Panc1 (cell line): ENCODE measurements at places on chromosomes 2 and 18. TPM values are rescaled to one million over a fixed set of nuclear protein-coding genes. Genes with fewer than 3 reads are reported as not detected.

DNA sequence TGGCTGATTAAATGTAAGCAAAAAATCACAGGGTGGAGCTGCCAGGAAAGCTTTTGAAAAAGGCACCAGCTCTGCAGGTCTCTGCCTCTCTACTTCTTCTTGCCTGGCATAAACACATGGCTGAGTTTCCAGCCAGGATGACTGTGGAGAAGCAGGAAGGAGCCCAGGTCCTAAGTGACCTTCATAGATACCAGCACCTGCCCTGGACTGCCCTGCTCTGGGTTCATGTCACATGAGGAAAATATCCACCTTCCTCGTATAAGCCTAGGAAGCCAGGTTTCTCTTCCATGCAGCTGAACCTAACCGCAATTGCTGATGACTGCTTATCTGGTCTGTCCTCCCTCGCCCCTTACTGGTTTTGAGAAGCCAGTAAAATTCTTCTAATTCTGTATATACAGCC, 47.8 kb upstream of the CREB1 start:
- H3K4me3 ChIP-seq, result no peak overlapping the region
- DNase-seq, result no peak
- H3K27me3 ChIP-seq, result no peaks in the 10 kb centered on the region
- H3K4me1 ChIP-seq, result no peaks in the 10 kb centered on the region; the same call in 1 of the 2 replicates

DNA sequence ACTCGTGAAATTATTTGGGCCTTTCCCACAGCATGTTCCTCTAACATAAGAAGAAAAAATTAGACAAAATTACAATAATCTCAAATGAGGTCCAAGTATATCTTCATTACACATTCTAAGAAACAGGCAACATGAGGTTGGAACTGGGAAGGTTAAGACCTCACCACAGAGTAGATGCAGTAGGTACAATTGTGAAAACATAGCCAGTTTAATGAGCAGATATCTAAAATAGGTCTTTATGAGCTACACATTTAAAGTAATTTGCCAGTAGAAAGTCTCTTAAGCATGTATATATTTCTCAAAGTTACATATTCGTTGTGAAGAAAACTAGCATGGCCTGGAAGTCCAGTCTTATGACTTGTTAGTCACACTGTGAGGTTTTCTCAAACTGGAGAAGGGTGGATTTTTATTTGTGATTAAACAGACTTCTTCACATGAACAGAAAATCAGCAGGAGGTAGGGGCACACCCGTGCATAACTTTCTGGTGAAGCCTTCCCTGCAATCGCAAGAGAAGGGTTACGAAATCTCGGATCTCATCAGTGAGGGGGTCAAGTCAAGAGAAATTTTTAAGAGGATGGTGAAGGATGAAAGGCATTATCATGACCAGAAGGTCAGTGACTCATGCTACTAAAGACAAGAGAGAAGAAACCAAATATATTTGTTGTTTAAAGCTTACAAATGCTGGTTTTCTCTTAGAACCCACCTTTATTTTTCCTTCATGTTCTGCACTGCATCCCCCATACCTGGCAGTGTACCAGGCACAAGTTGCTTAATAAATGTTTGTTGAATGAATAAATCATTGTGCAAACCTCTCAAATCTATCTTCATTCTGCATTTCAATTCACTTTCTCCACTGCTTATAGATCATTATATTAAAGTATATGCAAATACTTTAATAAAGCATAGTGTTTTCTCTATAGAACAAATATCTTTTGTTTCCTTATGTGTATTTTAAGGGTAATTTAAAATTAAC, 5.1 kb upstream of the RAB27B start:
- peak; percentile 79 for DNase-seq
- H3K27ac ChIP-seq, result no peak overlapping the region
- no peaks in the 10 kb centered on the region for H3K27me3 ChIP-seq
- no peaks in the 10 kb centered on the region for H3K36me3 ChIP-seq
- H3K4me1 ChIP-seq, result no peaks in the 10 kb centered on the region

- no peak for DNase-seq
- no peak overlapping the region for H3K4me3 ChIP-seq
- no peaks in the 10 kb centered on the region for H3K36me3 ChIP-seq
- H3K4me1 ChIP-seq, result no peaks in the 10 kb centered on the region
- H3K27me3 ChIP-seq, result peaks cover 3% of the 10 kb centered on the region; the same call in 1 of the 2 replicates
Measured at GRCh38 chr2:99644419-99644787, 154.6 kb upstream of the REV1 start.

- H3K27me3 ChIP-seq, result no peaks in the 10 kb centered on the region
- no peaks in the 10 kb centered on the region for H3K4me1 ChIP-seq
- no peaks in the 10 kb centered on the region for H3K36me3 ChIP-seq
Measured at GRCh38 chr2:161905389-161906046, 168.5 kb downstream of the DPP4 start.

DNA sequence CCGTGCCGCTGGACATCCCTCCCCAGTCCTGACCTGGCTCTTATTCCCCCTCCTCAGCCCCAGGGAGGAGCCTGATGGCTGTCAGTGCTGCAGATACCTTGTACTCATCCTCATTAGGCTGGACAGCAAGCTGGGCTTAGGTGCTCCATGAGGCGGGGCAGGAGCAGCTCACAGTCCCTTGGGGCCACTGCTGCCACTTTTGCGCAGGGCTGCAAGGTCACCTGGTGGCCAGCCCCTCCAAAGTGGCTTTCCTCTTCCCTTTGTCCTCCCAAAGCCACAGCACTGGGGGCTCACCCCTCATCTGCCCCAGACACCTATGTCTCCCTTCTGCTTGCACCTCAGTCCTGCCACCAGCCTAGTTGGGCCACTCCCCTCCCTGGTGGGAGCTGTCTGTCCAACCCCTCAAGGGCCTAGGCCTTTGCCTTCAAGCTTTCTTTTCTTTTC, 60.8 kb downstream of the FAM168B start:
- H3K27me3 ChIP-seq, result no peaks in the 10 kb centered on the region
- no peaks in the 10 kb centered on the region for H3K4me1 ChIP-seq
- H3K4me3 ChIP-seq, result no peak overlapping the region

GRCh38 chr18:11689669-11690565, 853 bp downstream of the GNAL start:
- no peak overlapping the region for H3K27ac ChIP-seq
- peaks cover 20% of the 10 kb centered on the region for H3K27me3 ChIP-seq
- no peaks in the 10 kb centered on the region for H3K4me1 ChIP-seq
- H3K4me3 ChIP-seq, result peak overlapping the region; percentile 35
- H3K36me3 ChIP-seq, result no peaks in the 10 kb centered on the region

- no peaks in the 10 kb centered on the region for H3K27me3 ChIP-seq
- H3K4me1 ChIP-seq, result no peaks in the 10 kb centered on the region
- DNase-seq, result no peak
Measured at GRCh38 chr18:58952858-58953257, 88.2 kb downstream of the ZNF532 start.

GRCh38 chr18:56982766-56983165, 164.1 kb upstream of the BOD1L2 start:
- H3K4me3 ChIP-seq, result no peak overlapping the region
- DNase-seq, result no peak
- no peaks in the 10 kb centered on the region for H3K36me3 ChIP-seq

- H3K27ac ChIP-seq, result no peak overlapping the region
- H3K4me3 ChIP-seq, result no peak overlapping the region
- no peaks in the 10 kb centered on the region for H3K36me3 ChIP-seq
- H3K4me1 ChIP-seq, result no peaks in the 10 kb centered on the region
- DNase-seq, result no peak
Measured at GRCh38 chr2:40373111-40373510, 78.8 kb downstream of the SLC8A1 start.

GRCh38 chr18:45370255-45371010, 244.8 kb upstream of the SLC14A2 start:
- DNase-seq, result no peak
- no peak overlapping the region for H3K27ac ChIP-seq
- H3K27me3 ChIP-seq, result no peaks in the 10 kb centered on the region
- no peaks in the 10 kb centered on the region for H3K36me3 ChIP-seq

GRCh38 chr2:203559641-203560040, 24.5 kb upstream of the RAPH1 start:
- no peak overlapping the region for H3K4me3 ChIP-seq
- no peak overlapping the region for H3K27ac ChIP-seq
- H3K36me3 ChIP-seq, result no peaks in the 10 kb centered on the region
- H3K4me1 ChIP-seq, result no peaks in the 10 kb centered on the region

DNA sequence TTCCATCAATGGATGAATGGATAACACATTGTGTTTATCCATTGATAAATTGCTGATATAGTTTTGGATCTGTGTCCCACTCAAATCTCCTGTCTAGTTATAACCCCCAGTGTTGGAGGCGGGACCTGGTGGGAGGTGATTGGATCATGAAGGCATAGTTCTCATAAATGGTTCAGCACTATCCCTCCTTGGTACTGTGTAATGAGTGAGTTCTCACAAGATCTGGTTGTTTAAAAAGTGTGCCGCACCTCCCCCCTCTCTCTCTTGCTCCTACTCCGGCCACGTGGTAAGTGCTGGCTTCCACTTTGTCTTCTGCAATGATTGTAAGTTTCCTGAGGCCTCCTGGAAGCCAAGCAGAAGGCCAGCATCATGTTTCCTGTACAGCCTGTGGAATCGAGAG, 23.9 kb upstream of the SPATA3 start:
- no peak for DNase-seq
- H3K36me3 ChIP-seq, result no peaks in the 10 kb centered on the region
- H3K4me3 ChIP-seq, result no peak overlapping the region
- H3K27me3 ChIP-seq, result no peaks in the 10 kb centered on the region

DNA sequence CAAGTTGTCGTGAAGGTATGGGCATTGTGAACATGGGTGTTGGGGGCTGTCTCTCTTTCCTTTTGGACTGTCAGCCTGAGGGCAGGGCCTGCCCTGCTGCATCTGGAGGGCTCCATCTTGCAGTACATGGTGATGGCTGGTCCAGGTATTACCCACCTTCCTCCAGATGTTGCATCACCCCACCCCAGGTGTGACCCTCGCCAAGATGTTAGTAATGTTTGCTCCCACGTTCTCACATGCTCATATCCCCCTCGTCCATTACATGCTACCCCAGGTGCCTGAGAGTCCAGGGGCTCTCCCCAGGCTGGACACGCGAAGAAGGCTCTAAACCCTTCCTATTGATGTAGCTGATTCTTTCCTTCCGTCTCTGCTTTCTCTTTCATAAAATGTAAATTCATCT, 13.9 kb downstream of the ZAP70 start:
- no peaks in the 10 kb centered on the region for H3K4me1 ChIP-seq
- H3K4me3 ChIP-seq, result no peak overlapping the region
- H3K27ac ChIP-seq, result no peak overlapping the region
- H3K27me3 ChIP-seq, result no peaks in the 10 kb centered on the region

DNA sequence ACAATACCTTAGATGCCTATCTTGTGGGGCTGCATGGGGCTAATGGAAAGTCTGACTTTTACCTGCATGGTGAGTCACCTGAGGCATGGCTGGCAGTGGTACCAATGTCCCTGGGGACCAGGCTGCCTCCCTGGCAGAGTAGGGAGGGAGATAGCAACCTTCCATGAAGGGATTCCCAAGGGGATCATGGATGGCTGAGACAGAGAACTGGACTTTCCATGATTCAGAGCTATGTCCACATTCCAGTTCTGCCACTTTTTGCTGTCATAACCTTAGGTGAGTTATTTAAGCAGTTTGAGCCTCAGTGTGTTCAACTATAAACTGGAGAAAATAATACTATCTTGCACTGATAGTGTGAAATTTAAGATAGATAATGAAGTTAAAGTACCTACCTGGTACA, 178.6 kb downstream of the SETBP1 start:
- no peak for DNase-seq
- no peaks in the 10 kb centered on the region for H3K4me1 ChIP-seq
- no peaks in the 10 kb centered on the region for H3K27me3 ChIP-seq
- H3K4me3 ChIP-seq, result no peak overlapping the region

DNA sequence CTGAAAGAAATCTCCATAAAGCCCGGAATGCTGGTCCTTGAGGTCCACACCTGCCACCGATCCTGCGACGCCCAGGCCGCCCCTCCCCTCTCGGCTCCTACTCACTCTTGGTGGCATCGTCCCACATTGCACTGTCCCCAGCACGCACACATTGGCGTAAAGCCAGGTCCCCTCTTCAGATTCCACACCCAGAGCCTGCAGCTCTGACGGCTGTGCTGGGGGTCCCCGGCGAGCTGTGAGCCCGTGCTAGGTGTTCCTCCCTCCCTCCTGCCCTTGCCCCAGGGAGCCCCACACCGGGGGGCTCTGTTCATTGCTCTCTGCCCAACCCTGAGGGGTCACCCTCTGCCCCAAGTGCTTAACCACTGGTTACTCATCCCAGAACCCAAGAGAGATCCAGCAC, 8.5 kb downstream of the TPO start:
- H3K4me3 ChIP-seq, result no peak overlapping the region
- H3K36me3 ChIP-seq, result no peaks in the 10 kb centered on the region; the same call in 1 of the 2 replicates
- H3K27me3 ChIP-seq, result peaks cover 7% of the 10 kb centered on the region
- DNase-seq, result no peak

- H3K4me3 ChIP-seq, result no peak overlapping the region
- no peaks in the 10 kb centered on the region for H3K27me3 ChIP-seq
- H3K27ac ChIP-seq, result no peak overlapping the region
- no peak for DNase-seq
- no peaks in the 10 kb centered on the region for H3K36me3 ChIP-seq
Measured at GRCh38 chr2:172252154-172252553, 149.5 kb upstream of the DLX2 start.

- no peaks in the 10 kb centered on the region for H3K36me3 ChIP-seq
- H3K4me3 ChIP-seq, result no peak overlapping the region
- H3K27ac ChIP-seq, result 0 out of 2 replicates have a peak overlapping the region, but pooled peaks have one; percentile 30
- H3K4me1 ChIP-seq, result peaks cover 3% of the 10 kb centered on the region; the same call in 1 of the 2 replicates
- DNase-seq, result no peak
Measured at GRCh38 chr2:233989221-233989858, 61.2 kb upstream of the SPP2 start.

DNA sequence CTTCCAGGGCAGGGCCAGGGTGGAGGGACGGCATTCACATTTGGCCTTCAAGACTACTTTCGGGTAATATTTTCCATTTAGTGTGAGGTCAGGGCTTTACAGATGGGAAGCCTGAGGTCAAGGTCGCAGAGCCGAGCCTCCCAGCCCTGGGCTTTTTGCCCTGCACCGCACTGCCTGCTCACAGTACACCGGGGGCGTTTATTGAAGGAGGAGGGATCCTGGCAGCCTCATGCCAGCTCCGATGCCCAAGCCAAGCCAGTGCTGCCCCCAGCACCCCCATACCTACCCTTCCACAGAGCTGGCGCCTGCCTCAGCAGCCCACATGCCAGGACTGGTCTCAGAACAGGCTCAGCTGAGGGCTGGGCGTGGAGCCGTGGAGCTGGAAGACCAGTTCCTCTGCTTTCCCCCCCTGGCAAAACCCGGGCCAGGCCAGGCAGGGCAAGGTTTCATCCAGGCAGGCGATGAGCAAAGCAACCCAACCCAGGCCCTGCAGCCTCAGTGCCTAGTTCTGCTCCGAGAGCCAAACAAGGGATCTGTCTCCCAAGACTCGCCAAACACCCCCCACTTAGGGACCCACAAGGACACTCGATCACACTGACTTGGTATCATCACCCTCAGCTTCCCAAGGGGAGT, 11.9 kb downstream of the SDC1 start:
- peaks cover 27% of the 10 kb centered on the region for H3K4me1 ChIP-seq
- no peak overlapping the region for H3K27ac ChIP-seq
- no peak overlapping the region for H3K4me3 ChIP-seq
- no peaks in the 10 kb centered on the region for H3K36me3 ChIP-seq
- DNase-seq, result no peak
- no peaks in the 10 kb centered on the region for H3K27me3 ChIP-seq

- DNase-seq, result no peak
- no peak overlapping the region for H3K4me3 ChIP-seq
- no peaks in the 10 kb centered on the region for H3K36me3 ChIP-seq
- H3K4me1 ChIP-seq, result no peaks in the 10 kb centered on the region
Measured at GRCh38 chr2:67304300-67304890, 92.7 kb upstream of the ETAA1 start.

GRCh38 chr2:120860579-120860922, 124.9 kb downstream of the GLI2 start:
- no peaks in the 10 kb centered on the region for H3K36me3 ChIP-seq
- H3K27me3 ChIP-seq, result no peaks in the 10 kb centered on the region
- H3K4me1 ChIP-seq, result no peaks in the 10 kb centered on the region
- H3K27ac ChIP-seq, result no peak overlapping the region
- no peak for DNase-seq
- H3K4me3 ChIP-seq, result no peak overlapping the region

SLC9A4 gene
- total RNA-seq, result not detected

PRKAG3 gene
- total RNA-seq, result not detected

AQP12A gene
- total RNA-seq, result not detected

CYP26B1 gene
- 12.3 TPM for total RNA-seq
